ENCODE measurements at places on chromosomes 7 and 10. TPM values are rescaled to one million over a fixed set of nuclear protein-coding genes. Genes with fewer than 3 reads are reported as not detected.

- peak; percentile 15 for DNase-seq
Observed at GRCh38 chr7:2037808-2038522, 194.8 kb downstream of the MAD1L1 start.

DNA sequence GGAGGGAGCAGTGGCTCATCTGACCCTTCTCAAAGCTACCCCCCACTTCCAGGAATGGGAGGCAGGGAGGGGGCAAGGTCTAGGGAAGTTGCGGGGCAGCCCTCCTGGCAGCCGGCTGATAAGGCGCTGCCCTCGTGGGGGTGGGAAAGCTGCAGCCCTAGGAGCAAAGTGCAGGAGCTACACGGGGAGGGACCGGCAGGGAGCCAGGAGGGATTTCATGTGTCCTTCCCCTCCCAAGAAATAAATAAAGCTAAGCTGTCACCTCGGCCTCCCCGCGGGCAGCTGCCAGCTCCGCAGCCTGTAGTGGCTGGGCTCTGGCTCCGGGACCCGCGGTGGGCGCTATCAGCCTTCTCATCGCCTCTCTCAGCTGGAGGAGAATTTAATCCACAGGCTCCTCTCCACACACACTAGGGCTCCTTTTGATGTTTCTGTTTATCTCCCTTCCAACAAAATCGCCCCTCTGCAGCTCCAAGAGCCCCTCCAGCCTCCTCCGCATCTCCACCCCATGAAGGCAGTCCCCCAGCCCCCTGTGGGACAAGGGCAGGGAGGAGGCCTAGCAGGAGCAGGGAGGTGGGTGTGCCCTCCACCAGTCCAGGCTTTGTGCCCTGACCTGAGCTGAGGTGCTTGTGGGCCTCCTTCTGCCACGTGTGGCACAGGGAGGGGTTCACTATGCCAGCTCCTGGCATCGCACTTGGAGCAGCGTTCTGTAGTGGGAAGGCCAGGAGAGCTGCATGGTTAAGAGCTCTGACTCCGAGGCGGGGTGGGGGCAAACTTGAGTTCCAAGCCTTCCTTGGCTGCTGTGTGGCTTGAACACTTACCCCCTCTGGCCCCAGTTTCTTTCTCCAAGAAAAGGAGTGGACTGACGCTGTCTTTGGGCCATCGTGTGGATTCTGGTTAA is 80.5 kb downstream of the C10orf105 start:
- no peak for DNase-seq

DNA sequence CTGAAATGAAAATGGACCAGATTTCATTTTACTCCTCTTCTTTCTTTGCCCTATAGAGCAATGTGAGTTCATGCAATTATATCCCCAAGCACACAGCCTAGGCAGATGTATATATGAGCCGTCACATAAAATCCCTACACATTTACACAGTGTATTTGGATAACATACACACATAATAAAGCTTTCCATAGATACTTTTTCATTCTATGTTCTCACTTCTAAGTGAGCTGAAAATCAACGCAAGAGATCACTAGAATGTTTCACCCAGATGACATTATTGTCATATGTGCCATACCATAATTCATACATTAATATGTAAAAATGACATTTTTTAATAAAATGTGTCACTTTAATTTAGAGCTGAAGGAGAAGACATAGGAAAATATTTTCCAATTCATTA is 129.4 kb downstream of the INHBA start:
- no peak for DNase-seq

The ATP5MK gene
- polyA plus RNA-seq, result 324 TPM

The HIBADH gene
- 42.4 TPM for polyA plus RNA-seq

The FGF8 gene
- not detected for polyA plus RNA-seq

The PIP gene
- polyA plus RNA-seq, result not detected

The FAM25A gene
- polyA plus RNA-seq, result not detected

GRCh38 chr10:85008488-85009184 is 680.2 kb downstream of the CCSER2 start:
- DNase-seq, result no peak

The ARHGAP12 gene
- polyA plus RNA-seq, result 7.5 TPM

The SPOCK2 gene
- 0.06 TPM for polyA plus RNA-seq

DNA sequence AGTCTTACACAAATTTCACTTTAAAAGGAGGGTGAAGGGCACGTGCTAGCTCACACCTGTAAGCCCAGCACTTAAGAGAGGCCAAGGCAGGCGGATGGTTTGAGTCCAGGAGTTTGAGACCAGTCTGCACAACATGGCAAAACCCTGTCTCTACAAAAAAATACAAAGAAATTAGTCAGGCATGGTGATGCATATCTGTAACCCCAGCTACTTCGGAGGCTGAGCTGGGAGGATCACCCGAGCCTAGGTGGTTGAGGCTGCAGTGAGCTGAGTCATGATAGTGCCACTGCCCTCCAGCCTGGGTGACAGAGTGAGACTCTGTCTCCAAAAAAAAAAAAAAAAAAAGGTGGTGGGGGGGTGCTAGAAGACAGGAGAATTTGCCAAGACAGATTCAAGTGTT is 237.3 kb upstream of the KLF14 start:
- DNase-seq, result no peak

DNA sequence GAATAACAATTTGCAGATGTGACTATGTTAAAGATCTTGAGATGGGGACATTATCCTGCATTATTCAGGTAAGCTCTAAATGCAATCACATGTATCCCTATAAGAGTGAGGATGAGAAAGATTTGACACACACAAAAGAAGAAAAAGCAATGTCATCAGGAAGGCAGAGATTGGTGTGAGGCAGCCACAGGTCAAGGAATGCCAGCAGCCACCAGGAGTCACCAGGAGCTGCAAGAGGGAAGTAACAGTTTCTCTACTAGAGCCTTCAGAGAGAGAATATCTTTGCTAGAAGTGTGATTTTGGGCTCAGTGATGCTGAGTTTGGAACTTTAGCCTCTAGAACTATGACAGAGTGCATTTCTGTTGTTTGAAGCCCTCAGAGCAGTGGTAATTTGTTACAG is 700.3 kb upstream of the SEMA3D start:
- DNase-seq, result no peak

The STAG3 gene
- polyA plus RNA-seq, result 0.44 TPM

GRCh38 chr10:63250032-63250431 is 116.9 kb downstream of the NRBF2 start:
- DNase-seq, result no peak

The AP3M1 gene
- 31.7 TPM for polyA plus RNA-seq

The BTBD16 gene
- polyA plus RNA-seq, result not detected
